ENCODE measurements at places on chromosomes 6 and 20.

DNA sequence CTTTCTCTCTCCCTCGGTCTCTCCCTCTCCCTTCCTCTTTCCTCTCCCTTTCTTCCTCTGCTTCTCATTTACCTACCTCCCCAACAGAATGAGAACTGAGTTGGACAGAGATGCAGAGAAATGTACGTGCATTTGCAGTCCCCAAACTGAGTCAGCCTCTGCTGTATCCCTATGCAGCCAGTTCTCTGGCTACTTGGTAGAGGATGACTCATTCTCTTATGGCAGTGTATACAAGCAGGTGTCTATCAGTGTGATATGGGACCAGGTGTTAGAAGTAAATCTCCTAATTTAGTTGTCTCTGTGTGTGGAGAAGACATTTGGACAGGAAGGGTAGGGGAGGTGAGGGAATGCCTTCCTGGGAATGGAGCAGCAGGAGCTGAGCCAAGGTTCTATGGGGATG lies 470.8 kb downstream of the CD109 start:
- no peak for DNase-seq

DNA sequence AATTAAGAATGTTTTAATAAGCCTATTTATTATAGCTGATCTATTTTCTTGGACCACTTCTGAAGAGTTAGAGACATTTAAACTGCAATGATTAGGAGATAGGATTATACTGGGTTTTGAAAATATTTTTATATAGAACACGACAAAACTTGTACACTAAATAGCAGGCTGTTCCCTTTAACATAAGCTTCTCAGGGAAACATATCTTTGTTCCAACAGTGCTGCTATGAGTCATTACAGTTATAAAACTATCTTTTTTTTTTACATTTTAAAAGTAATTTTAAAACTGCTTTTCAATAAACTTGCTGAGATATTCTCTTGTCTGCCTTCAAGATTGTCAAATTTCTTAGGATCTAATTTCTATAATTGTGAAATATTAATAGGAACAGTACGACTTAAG lies 389.1 kb downstream of the ARHGAP18 start:
- DNase-seq: no peak

DNA sequence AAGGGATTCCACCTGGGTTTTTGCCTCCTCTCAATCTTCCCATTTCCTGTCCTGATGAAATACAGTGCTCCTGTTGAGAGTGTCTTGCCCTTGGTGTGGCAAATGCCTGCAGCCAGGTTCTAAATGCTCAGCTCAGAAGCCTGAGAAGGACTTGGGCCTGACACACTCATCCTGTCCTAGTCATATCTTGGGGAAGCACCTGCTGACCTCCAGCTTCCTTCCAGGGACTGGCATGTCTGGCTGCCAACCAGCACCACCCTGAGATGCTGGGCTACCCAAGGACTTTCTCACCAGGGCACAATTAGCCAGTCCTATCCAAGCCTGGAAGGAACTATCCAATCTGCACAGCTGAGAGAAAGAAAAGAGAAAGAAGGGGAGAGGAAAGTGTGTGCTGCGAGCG lies 43.4 kb downstream of the LRFN2 start:
- no peak for DNase-seq

GRCh38 chr6:69601132-69601531 lies 195.7 kb downstream of the LMBRD1 start:
- no peak for DNase-seq

- no peak for DNase-seq
Observed at GRCh38 chr6:152836523-152836922, 85.9 kb downstream of the VIP start.

DNA sequence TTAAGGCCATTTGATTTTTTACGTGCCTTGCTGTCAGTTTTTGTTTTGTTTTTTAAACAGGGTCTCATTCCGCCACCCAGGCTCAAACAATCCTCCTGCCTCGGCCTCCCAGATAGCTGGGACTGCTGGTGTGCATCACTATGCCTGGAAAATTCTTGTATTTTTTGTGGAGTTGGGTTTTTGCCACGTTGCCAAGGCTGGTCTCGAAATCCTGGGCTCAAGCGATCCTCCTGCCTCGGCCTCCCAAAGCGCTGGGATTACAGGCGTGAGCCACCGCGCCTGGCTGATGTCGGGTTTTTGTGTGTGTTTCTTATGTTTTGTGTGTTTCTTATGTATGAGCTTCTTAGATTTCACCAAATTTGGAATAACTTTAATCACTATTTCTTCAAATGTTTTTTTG lies 104.8 kb downstream of the TAF4 start:
- no peak for DNase-seq
